H7 (cell line): ENCODE measurements at places on chromosomes 7 and 10. TPM values are rescaled to one million over a fixed set of nuclear protein-coding genes. Genes with fewer than 3 reads are reported as not detected.

DNA sequence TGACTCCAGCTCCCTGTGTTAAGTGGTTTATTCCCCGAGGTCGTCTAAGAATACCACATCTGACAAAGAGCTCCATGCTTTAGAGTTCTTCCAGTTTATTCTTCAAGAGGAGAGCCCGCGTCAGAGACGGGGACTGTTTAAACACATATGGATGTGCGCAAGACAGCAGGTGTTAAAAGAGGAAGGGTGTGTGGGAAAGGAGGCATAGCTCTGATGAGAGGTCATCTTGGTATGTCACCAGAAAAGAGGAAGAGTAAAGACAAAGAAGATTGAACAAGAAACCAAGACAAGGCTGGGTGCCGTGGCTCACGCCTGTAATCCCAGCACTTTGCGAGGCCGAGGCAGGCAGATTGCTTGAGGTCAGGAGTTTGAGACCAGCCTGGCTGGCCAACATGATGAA lies 258.7 kb downstream of the CCDC3 start:
- DNase-seq: no peak

DNA sequence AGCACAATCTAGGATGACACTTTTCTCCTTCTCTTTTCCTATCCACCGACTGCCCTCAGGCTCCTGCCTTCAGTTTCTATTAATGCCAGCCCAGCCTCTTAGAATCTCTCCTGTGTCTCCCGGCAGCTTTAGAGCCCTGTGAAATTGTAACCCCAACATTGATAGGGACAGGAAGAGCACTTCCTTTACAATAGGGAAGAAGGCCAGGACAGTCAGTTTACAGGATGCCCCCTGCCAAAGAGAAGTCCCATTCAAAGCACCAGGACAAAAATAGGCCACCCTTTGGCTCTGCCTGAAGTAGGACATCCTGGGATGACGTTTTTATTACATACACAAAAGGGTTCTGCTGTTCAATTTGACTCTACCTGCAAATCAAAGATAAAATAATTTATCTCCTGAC lies 64.7 kb upstream of the ANK3 start:
- DNase-seq: no peak

DNA sequence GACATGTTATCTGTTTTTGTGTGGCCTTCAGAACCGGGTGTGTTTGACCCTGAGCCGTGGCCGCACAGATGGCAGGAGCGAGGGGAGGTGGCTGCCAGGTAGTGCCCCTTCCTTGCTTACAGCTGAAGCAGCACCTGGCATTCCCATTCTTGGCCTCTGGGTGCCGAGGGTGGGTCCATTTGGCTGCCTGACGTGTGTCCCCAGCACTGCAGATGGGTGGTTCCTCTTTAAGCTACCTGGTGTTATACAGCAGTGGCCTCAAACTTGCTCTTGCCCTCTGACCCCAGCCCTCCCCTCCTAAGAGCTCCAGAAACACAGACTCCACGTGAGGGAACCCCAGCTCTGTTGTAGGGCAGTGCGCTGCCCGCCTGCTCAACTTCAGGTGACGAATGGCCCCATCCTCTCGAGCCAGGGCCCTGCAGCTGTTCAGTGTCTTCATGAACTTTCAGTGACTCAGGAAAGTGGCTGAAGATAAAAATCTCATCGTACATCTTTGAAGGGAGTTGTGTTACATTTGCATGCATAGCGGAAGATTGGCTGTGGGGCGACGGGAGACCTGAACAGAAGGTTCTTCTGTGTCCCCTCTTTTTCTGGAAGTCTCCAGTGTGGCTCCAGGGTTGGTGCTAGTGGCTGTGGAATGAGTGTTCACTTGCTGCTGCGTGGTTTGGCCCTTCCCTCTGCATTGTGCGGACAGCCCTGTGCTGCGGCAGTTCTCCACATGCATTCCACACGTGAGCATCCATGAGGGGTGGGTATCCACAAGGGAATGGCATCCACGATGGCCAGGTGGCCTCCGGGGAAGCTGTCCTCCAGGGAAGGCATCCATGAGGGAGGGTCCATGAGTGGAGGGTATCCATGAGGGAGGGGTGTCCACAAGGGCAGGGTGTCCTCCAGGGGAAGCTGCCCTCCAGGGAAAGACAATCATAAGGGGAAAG lies 91.6 kb downstream of the INPP5A start:
- DNase-seq: no peak

- no peak for DNase-seq
Observed at GRCh38 chr7:35316549-35316948, 62.6 kb upstream of the TBX20 start.

DNA sequence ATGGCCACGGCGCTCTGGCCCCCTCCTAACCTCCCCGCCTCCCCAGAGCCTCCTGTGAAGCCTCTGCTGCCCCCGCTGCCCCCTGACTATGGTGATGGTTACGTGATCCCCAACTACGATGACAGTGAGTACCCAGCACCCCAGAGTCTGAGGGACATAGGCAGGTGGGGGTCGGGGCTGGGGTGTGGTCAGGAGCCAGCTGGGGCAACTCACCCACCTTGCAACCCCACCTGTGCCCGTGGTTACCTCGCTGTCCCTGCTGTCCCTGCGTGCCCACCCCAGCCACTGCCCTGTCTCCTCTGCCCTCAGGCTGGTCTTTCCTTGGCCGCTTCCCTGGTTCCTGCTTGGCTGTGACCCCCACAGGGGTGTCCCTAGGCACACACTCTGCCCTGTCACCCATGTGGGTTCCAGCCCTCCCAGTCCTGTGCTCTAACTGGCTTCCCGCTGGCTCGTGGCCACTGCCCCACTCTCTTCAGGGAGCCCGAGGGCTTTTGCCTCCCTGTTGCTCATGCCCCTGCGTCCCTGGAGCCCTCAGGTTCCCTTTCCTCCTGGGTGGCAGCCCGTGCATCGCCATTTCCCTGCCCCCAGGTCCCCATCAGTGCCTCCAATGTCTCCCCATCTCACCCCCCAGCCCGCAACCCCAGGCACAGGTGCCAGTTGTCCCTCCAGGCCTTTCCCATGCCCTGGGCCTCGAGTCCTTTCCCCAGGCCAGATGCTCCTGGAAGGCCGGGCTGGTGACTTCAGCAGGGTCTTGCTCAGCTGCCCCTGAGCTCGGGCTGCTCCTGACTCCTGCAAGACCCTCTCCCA lies 4.0 kb downstream of the AEBP1 start:
- peak; percentile 54 for DNase-seq

The POLR2J gene
- 40.9 and 42.2 TPM in 2 replicates for total RNA-seq

GRCh38 chr10:75038335-75038734 lies 73.1 kb upstream of the SAMD8 start:
- DNase-seq: no peak

GRCh38 chr10:78458983-78459638 lies 425.4 kb downstream of the RPS24 start:
- DNase-seq: no peak

The SFRP5 gene
- total RNA-seq: 1.9 and 2.3 TPM in 2 replicates

GRCh38 chr7:34365611-34366010 lies 292.4 kb upstream of the NPSR1 start:
- DNase-seq: no peak

The OR2A42 gene
- total RNA-seq: not detected in 2 replicates

- no peak for DNase-seq
Observed at GRCh38 chr10:74799721-74800221, 26.6 kb upstream of the KAT6B start.

GRCh38 chr7:47510192-47510591 lies 71.7 kb downstream of the TNS3 start:
- no peak for DNase-seq

- DNase-seq: no peak
Observed at GRCh38 chr10:70070834-70071233, 18.2 kb downstream of the MACROH2A2 start.

The CNNM1 gene
- 0.52 and 0.66 TPM in 2 replicates for total RNA-seq

The ITIH2 gene
- not detected in 2 replicates for total RNA-seq

- DNase-seq: no peak
Observed at GRCh38 chr10:43067391-43068135, 9.3 kb upstream of the RET start.

The IFIT1B gene
- not detected in 2 replicates for total RNA-seq

The SLC26A5 gene
- total RNA-seq: not detected in 2 replicates

DNA sequence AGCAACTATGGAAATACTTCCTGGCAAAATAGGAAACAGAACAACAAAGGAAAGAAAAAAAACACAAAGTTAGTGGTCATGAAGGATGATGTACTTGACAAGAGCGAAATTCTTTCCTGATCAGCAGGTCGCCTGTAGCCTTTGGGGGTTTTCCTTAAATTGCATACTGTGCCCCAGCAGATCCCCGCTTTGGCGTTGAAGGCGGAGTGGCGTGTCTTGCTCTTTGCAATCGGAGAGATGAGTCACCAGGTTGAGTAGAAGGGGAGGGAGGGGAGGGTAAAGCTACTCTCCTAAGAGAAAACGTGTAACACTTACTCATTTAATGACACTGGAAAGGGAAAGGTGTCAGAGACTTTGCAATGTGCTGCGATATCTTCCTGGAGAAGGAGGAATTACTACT lies 587.2 kb downstream of the SORCS1 start:
- peak; percentile 30 for DNase-seq

The PTPN20 gene
- total RNA-seq: not detected in 2 replicates

DNA sequence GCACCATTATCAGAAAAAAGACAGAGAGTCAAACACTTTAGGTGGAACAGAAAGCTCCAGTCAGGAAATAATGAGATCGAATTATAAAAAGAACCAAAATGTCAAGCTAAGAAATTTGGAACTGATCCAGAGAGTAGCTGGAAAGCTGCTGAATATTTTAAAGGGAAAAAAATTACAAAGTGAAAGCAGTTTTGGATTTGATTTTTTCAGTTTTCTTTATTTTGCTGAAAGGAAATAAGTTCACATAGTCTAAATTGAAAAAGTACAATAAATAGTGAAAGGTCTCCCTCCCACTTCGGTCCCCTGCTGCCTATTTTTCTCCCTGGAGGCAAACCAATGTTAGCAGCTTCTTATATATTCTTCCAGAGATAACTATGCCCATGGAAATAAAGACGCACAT lies 11.3 kb upstream of the TOMM7 start:
- no peak for DNase-seq
